Activated CD4-positive, CD25-positive, alpha-beta regulatory T cell treated with anti-CD3 and anti-CD28 coated beads, Interleukin-2, amount 50 U/mL, for 16 hours (primary cell): ENCODE measurements at places on chromosomes 7 and 10.

- DNase-seq: no peak
These were observed 60.2 kb upstream of the COMTD1 start for GRCh38 chr10:75295868-75296441.

DNA sequence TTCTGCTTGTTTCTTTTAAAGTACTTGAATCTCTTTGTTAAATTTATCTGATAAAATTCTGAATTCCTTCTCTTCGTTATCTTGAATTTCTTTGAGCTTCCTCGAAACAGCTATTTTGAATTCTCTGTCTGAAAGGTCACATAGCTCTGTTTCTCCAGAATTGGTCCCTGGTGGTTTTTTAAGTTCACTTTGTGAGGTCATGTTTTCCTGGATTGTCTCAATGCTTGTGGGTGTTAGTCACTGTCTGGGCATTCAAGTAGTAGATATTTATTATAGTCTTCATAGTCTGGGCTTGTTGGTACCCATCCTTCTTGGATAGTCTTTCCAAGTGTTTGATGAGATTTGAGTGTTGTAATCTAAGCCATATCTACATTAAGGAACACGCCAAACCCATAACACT lies 1060.6 kb downstream of the LRMDA start:
- DNase-seq: no peak

- DNase-seq: no peak
These were observed 1.1 kb upstream of the DMTF1 start for GRCh38 chr7:87151002-87151728.

DNA sequence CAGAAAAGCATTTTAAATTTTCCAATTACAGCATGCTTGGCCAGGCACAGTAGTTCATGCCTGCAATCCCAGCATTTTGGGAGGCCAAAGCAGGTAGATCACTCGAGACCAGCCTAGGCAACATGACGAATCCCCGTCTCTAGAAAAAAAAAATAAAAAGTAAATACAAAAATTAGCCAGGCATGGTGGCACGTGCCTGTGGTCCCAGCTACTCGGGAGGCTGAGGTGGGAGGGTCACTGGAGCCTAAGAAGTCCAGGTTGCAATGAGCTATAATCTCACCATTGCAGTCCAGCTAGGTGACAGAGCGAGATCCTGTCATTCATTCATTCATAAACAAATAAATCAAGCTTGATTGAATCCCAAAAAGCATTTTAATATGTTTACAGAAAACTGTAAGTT lies 234.9 kb downstream of the PARD3 start:
- no peak for DNase-seq

- no peak for DNase-seq
These were observed 172.6 kb upstream of the FZD1 start for GRCh38 chr7:91091631-91092030.

DNA sequence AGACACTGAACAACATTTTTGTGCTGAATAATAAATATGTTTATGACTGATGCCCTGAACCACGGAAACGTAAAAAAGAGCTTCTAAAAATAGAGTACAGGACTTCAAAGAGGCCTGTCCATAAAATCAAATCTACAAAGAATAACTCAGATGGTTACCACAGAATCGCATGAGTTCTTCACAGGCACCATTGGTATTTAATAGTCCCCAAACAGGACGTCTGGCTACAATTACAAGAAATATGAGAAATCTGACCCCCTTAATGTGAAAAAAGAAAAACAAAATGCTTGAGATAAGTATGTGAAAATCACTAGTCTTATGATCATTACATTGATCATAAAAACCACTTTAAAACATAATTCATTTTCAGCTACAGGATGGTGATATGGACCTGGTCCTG lies 20.8 kb downstream of the CYTH3 start:
- no peak for DNase-seq

GRCh38 chr10:112766636-112767035 lies 183.4 kb upstream of the TCF7L2 start:
- DNase-seq: no peak

DNA sequence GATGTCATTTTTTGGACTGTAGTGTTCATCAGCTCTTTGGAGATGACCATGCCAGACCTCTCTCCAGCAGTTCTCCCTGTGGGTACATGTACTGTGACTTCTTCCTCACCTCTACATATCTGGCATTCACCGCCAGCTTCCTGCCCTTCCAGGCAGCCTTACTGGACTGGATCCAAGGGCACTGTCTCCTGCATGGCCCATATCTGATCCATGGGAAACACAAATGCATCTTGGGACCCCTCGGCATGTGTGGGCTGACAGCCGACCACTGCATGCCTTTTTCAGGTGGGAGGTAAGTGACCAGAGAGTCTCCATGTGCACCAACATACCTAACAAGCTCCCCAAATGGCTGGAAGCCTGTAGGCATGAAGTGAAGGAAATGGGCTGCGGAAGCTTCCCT lies 3.9 kb upstream of the BLVRA start:
- DNase-seq: no peak

DNA sequence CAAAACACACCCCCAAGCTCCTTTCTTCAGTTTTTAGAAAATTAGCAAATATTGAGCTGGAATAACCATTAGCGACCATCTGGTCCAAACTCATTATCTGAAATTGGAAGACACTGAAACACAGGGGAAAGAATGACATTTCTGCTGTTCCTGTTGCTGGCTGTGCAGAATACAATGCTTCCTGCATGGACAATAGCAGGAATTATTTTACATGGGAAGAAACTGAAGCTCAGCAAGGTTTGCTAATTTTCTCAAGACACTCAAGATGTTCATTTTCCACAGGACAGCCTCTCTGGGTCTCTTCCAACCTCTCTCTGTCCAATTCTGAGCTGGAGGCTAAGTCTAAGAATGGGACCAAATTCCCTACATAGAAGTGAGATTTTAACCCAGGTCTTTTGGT lies 81.9 kb upstream of the TNS3 start:
- no peak for DNase-seq

DNA sequence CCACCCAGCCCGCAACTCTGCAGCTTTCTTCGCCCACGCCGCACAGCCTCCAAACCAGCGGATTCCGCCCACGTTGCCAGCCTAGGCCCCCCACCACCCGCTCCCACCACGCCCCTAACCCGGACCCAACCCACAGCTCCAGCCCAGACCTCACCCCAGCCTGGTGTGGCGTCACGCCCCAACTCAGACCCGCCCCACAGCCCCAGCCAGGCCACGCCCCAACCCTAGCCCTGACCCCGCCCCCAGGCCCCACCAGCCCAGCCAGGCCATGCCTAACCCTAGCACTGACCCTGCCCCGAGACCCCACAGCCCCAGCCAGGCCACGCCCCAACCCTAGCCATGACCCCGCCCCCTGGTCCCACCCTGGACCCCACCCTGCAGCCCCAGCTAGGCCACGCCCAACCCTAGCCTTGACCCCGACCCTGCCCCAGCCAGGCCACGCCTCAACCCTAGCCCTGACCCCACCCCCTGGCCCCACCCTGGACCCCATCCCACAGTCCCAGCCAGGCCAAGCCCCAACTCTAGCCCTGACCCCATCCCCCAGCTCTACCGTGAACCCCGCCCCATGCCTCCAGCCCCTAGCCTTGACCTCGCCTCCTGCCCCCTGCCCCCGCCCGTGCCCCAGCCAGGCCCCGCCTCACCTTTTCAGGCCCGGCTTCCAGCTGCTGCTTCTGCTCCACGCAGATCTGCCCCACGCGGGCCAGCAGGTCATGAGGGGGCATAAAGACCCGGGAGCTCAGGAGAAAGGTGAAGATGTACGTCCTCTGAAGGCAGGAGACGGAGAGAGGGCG lies 64.0 kb downstream of the RASGEF1A start:
- DNase-seq: no peak

- peak; percentile 46 for DNase-seq
These were observed 70.1 kb downstream of the AMZ1 start for GRCh38 chr7:2757904-2758672.

- no peak for DNase-seq
These were observed 85.4 kb downstream of the NEURL1 start for GRCh38 chr10:103578782-103579382.

DNA sequence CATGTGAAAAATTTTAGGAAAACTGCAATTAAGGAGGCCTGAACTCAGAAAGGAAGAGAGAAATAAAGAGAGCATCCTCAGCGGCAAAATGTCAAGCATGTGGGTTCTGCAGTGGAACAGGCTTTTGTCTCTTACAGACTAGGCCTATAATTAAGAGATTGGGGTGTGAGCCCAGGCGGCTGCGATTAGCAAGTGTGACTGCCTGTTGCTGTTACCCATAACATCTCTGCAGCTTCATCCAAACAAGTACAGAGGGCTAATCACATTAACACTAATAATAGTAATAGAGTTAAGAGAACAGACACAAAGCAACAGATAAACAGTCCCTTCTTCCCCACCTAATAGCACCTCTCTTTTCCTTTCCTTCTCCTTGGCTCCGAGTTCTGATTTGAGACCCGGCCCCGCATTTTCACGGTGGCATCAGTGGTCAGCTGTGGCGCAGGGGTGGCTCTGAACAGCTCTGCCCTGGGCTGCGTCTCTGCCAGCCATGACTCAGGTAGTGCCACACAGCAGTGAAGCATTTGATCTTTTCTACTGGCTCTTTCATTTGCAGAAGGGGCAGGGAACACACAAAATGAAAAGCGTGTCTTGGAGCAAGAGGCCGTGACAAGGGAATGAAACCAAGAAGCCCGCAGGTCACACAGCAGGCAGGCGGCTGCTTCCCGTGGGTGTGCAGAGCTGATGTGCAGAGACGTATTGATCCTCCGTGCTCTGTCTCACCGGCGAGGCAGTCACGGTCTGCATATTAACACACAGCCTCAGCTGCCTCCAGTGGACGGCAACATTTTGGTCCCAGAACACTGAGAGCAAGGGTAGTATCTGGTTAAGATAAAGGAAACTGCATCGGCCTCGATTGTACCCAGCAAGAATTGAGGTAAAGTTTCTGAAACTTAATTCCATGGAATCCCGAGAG lies 103.1 kb downstream of the KLF6 start:
- no peak for DNase-seq

- DNase-seq: no peak
These were observed 110.9 kb upstream of the LANCL2 start for GRCh38 chr7:55254242-55254595.

GRCh38 chr7:120838281-120838682 lies 19.7 kb downstream of the TSPAN12 start:
- DNase-seq: no peak

GRCh38 chr10:52747694-52748093 lies 24.9 kb downstream of the MBL2 start:
- no peak for DNase-seq

- DNase-seq: no peak
These were observed 74.5 kb downstream of the SYPL1 start for GRCh38 chr7:106037489-106038176.

DNA sequence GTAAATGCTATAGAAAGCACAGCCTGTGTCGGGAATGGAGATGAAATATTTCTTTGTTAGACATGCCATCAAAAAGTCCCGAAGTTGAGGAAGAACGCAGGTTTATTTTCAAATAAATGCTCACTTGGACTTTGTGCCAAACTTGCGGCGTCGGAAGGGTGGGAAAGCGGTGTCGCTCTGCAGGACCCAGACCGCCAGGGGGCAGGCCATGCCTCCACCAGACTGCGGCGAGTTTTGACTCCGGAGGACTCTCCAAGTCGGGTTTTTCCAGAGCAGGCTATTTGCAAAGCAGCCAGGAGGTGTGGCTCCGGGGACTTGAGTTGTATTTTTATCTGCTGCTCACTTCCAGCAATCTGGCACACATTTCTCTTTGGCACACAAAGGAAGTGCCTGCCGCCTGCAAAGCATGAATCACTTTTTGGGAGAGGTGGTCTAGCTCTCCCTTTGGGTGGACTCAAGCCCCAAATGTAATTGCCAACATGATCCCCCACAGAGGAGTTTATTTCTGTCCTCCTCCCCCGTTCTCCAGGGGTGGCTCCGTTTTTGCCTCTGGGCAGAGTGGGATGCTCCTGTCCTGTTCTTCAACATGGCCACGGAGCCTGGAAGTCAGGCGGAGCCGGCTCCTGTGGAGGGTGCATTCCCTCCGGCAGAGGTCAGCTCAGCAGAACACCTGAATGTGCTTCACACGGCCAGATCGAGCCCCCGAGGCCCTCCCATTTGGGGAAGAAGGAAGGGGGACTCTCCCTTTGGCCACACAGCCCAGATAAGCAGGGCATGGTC lies 82.3 kb upstream of the GPR26 start:
- no peak for DNase-seq

DNA sequence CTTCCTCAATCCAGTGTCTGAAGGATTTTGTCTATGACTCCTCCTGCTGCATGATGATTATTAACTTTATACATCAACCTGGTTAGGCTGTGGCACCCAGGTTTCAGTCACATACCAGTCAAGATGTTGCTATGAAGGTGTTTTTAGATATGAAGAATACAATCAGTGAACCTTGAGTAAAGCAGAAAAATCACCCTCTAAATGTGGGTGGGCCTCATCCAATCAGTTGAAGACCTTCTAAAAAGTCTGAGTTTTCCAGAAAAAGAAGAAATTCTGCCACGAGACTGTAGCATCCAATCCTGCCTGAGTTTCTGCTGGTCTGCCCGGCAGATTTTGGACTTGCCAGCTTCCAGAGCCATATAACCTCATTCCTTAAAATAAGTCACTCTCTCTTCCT lies 126.1 kb upstream of the FRMD4A start:
- no peak for DNase-seq

GRCh38 chr7:147700702-147701101 lies 889.9 kb upstream of the C7orf33 start:
- no peak for DNase-seq

DNA sequence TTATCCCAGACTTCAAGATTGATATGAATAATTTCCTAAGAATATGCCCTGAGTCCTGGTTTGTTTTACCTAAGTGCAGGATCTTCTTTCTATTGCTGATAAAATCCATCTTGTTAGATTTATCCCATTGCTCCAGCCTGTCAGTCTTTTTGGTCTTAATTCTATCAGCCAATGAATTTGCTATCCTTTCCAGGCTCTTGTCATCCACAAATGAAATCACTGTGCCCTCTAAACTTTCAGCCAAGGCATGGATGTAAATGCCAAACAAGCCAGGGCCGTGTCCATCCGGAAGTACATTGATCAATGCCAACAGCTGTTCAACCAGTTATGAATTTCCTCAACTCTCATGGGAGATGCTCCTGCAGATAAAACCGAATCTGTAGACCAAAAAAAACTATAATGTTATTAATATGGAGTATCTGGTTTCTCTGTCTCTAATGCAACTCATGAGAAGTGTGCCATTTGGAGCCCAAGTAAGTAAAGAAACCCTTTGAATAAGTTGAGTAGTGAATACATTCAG lies 40.0 kb downstream of the NPY start:
- DNase-seq: no peak

GRCh38 chr10:29239569-29240472 lies 49.0 kb upstream of the LYZL1 start:
- no peak for DNase-seq

DNA sequence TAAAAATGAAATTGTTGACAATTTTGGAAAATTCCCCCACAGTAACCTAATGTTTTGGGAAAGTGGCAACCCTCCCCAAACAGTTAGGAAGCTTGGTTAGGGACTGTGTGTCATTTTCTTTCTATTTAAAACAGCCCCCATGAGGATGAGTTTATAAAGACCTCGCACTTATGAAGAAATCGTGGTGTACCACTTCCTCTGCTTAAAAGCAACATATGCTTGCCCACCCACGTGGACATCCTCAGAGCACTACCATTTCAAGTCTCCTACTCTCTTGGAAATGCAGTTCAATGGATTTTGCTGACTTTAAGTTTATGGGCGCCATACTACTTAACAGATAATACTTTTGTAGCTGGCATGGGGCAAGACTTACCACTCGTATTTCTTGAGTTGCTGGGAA lies 223.8 kb downstream of the DYNC1I1 start:
- no peak for DNase-seq
